ENCODE measurements at places on chromosomes 7 and 10.
A peak's percentile ranks its signal among the peaks of the same experiment; 100 is the strongest.

DNA sequence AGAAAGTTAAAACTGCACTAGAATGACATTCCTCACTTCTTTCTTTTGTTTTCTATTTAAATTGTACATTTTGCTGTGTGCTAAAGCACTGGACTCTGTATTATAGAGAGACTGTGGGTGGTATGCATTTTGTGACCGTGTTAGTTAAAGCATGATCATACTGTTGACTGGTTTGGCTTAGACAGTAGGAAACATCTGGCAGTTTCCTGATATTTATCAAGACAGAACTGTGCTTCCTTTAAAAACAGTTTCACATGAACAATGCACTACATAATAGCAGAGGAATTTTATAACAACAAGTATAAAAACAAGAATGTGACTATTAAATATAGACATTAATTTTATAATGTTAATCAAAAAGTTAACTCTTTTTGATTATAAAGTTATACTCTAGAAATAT is 23.1 kb downstream of the GNG11 start:
- DNase-seq, result peak; percentile 52

- no peak for DNase-seq
Observed at GRCh38 chr7:11207565-11207964, 233.9 kb downstream of the PHF14 start.

DNA sequence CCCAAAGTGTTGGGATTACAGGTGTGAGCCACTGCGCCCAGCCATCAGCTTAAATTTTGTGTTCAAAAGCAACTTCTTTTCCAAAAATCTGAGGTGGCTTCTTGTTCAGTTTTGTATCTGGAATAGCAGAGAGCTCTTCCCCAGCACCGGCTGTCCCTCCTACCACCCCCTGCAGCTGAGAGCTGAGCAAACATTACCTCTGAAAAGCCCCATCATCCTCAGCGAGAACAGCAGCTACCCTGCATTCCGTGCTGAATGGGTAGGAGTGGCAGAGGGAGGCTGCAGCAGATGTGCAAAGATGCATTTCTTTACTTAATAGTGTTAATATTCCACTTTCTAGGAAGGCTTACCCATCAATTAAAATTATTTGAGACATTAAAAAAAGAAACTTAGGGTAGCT is 31.8 kb downstream of the CCM2 start:
- no peak for DNase-seq

DNA sequence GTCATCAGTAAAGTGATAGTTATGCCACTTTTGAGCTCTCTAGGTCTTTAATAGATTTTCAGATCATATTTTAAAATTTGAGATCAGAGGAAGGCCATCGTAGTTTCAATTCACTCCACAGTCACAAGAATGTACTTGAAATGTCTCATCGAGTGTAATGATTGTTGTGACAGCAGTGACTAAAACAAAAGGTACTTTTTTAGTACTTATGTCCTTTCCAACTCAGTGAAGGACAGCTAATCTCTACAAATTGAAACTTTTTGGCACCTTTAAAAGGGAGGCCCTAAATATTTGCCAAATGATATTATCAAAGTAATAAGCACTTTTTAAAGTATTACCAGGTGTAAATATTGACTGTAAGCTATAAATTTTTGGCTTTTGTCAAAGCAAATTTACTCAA is 702.9 kb upstream of the GRM3 start:
- no peak for DNase-seq

DNA sequence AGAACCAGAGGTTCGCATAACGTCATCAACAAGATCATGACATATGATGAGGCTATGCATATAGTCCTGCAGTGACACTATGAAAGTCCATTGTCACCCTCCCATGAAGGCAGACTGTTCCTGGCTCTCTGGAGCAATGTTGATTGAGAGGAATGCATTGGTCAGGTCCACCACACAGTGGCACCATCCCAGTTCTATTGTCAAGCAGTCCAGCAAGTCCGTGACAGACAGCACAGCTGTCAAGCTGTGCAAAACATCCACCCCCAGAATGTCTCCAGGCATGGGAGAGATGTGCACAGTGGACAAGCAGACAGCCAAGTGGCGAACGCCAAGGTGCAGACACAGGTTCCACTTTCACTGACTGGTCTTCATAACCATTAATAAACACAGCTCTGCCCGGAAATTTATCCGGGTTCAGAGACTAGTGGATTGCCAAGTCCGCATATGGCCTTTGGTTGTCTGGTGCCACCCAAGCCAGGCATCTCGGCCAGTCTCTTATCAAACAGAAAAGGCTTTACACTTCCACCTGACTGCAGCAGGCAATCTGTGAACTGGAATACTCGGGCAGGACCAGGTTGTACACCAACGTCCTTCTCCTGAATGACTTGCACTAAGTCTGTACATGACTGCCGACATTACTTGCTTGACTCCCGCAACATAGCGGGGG is 7.2 kb downstream of the RNF133 start:
- no peak for DNase-seq

DNA sequence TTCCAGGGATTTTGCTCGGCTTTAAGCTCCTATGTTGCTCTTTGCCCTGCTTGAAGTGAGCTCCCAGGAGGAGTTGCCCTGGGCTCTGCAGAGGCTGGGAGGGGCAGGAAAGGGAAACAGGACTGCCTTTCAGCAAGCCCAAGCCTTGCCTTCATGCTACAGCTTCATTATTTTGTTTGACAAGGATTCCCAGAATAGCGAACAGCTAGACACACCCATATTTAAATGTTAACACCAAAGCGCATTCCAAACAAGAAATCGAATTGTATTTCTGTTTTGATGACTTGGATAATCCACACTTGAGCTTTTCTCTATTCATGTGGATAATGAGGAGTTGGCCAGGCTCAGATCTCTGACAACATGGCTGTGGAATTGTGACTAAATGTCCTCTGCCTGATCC is 6.3 kb downstream of the KIAA1217 start:
- no peak for DNase-seq

GRCh38 chr10:15829495-15829894 is 30.8 kb downstream of the MINDY3 start:
- no peak for DNase-seq

- DNase-seq, result no peak
Observed at GRCh38 chr10:93435621-93436397, 46.3 kb downstream of the MYOF start.

- DNase-seq, result no peak
Observed at GRCh38 chr7:94274828-94275227, 119.9 kb upstream of the COL1A2 start.

- no peak for DNase-seq
Observed at GRCh38 chr7:83794829-83795228, 145.9 kb upstream of the SEMA3E start.

- DNase-seq, result peak; percentile 67
Observed at GRCh38 chr7:138890499-138891445, 90.4 kb downstream of the KIAA1549 start.

DNA sequence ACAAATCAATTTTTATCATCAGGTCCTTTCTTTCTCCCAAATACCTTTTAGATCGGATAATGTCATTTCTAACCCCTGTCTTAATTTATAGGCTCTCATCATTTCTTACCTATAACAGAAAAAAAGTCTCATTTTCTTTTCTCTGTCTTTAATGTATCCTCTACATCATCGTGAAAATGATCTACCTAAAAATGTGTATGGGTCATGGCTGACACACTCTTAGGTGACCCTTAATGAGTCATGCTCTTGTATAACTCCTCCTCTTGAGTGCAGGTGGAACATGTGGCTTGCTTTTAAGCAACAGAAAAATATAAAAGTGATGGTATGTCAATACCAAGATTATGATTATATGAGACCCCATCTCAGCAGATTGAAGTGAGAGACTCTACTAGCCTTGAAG is 139.4 kb downstream of the SEMA3C start:
- no peak for DNase-seq

Measured in SK-N-SH (cell line).